ENCODE measurements at places on chromosomes 1 and 21. TPM values are rescaled to one million over a fixed set of nuclear protein-coding genes. Genes with fewer than 3 reads are reported as not detected.

DNA sequence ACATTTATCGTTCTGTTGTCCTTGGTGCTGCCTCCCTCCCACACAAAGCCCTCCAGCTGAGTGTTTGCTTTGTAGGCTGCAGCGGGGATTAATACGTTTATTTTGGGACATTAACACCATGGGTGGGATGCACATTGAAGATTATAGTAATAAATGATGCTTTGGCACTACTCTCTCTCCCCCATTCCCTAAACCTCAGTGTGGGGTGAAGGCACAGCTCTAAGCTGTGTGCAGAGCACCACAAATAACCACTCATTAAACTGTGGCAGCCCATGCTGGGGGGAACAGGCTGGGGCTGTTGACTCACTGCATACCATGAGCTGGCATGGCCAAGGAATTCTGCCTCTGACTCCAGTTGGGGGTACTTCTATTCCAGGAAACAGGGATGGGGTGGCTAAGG is 7.7 kb downstream of the PCP4L1 start:
- no peak for DNase-seq

DNA sequence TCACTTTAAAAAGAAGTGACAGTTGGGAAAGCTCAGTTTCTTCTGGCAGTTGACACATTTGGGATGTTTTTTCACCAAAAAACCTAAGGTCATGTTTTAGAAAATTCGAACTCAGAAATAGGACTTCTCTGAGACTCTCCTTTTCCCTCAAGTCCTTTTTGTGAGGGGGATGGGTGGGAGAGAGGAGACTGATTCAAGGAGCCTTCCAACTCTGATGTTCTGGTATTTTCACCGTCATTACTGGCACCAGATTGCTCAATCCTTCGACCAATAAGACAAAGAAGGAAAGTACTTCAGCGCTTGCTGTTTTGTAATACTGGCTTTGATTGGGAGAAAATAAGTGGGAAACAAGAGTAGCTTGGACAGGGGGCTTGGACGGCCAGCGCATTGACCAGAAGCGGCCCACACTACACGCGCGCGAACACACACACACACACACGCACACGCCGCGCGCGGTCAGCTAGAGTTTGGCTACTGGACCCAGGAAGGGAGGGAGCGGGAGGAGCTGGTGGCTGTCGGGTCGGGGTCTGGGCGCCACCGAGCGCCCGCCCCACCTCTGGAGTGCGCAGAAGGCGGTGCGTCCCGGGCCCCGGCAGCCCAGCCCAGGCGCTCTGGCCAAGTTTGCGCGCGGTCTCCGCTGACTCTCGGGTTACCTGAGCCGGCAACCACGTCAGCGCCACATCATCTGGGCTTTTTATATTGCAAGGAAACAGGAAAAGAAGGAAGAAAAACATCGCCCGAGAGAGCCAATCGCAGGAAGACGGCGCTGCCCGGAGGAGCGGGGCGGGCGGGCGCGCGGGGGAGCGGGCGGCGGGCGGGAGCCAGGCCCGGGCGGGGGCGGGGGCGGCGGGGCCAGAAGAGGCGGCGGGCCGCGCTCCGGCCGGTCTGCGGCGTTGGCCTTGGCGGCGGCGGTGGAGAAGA is at the start of gene KCNK1:
TSS of gene KCNK1 (plus strand) at position 855 of the 921 bp plus-strand sequence. CDS start at position 921, 66 bp downstream.
- peak; percentile 70 for DNase-seq

- DNase-seq: no peak
Measured at GRCh38 chr1:93346421-93346993, 800 bp downstream of the DR1 start.

DNA sequence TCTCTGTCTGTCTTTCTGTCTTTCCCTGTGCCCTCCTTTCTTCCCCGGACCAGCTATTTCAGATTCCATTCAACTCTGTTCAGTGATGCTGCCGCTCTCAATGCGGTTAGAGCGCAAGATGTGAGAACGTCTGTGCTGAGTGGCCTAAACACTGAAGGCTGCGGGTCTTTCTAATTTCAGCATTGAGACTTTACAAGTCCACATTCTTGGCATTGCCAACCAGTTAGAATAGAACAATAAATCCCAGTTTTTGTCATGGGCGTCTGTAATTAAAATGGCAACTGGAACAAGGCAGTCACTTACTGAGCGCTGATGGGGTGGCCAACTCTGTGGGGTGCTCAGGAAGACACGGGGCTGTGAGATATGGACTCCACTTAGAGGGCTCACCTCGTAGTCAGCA is 112.8 kb downstream of the DHRS3 start:
- no peak for DNase-seq

DNA sequence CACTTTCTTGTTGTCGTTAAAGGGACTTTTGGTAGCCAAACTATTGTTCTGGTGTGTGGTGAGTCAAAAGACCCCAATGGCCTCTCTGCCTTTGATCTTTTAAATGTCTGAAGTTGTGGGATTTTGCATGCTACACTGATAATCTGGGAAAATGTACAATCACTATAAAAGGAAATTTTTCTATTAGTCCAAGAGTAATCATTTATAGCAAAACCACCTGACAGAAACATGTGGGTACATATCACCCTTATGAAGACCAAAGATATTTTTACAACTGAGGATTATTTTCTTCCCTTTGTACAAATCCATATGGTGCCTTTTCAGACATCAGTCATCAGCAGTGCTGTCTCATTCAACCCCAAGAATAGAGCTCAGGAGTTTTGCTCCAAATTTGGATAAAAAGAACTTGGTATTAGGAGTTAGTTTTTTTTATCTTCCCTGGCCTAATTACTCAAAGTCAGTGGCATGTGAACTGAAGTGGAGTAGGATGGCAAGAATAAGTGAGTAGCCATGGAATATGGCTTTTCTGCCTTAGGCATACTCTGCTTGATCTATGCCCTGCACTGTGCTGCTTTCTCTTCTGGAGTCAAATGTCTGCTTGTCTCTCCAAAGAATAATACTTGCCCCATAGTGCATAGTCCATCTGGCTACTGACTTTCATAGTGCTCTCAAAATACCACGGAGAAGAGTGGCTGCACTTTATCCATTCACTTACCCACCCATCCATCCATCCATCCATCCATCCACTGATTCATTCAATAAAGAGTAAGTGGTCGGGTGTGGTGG is 13.5 kb downstream of the GREM2 start:
- DNase-seq: no peak

GRCh38 chr1:241724741-241725356 is 72.8 kb downstream of the WDR64 start:
- no peak for DNase-seq

GRCh38 chr1:54163051-54163450 is 10.3 kb upstream of the CDCP2 start:
- DNase-seq: no peak

- DNase-seq: no peak
Measured at GRCh38 chr1:216119600-216119999, 303.6 kb downstream of the USH2A start.

DNA sequence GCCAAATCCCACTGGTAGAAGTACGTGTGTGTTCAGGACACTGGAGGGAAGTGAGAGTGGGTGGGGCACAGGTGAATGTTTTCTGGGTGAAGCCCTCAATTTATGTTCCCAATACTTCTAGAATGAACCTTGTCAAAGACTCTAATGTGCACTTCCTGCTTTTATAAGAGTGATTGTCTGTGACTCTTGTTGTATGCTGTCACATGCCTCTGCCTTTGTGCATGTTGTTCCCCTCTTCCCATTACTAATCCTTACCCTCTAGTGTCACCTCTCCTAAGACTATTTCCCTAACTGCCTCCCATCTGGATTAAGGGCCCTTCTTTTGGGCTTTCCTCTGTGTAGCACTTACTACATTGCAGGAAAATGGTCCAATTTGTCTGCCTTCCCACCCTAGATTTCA is 2.5 kb upstream of the LINGO4 start:
- no peak for DNase-seq

GRCh38 chr1:244843148-244843978 is 7.9 kb downstream of the COX20 start:
- DNase-seq: no peak

GRCh38 chr1:94966033-94966432 is 39.1 kb upstream of the CNN3 start:
- DNase-seq: no peak

- no peak for DNase-seq
Measured at GRCh38 chr1:192817246-192817645, 8.4 kb downstream of the RGS2 start.

GRCh38 chr1:222015686-222016085 is 273.8 kb upstream of the DUSP10 start:
- DNase-seq: no peak

DNA sequence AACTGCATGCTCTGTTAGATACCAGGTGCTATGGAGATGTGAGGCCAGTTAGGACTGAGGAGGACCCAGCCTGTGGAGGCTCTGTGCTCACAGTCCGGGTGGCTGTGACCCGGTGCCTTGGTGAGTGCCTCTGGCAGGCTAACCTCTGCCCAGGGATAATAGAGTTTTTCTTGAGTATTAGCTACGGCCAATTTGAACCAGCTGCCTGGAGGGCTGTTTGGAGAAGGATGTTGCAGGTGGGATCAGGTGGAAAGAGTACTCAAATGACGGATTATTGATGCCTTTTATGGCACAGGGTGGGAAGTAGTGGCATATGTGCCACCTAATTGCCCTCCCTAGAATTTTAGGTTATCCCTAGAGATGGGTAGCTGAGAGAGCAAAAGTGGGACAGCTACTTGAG is 182.7 kb downstream of the GRIK3 start:
- no peak for DNase-seq

GRCh38 chr1:31943546-31944184 is 5.5 kb upstream of the PTP4A2 start:
- DNase-seq: no peak

DNA sequence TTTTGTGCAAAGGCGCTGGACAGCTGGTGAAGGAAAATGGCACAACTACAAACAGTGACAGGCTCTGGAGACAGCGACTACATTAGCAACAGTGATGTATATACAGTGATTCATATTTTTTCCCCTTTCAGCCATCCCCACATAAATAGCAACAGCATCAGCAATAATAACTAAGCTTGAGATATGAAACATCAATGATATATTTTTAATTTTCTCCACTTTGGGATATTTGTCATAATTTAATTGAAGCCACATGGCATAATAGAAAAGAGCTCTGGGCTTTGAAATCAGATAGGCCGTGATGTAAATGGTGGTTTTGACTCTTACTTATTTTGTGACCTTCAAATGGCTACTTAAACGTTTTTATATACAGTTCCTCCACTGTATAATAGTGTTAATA is 764.3 kb upstream of the PRMT6 start:
- no peak for DNase-seq

- no peak for DNase-seq
Measured at GRCh38 chr1:206686478-206687249, 2.0 kb downstream of the MAPKAPK2 start.

GRCh38 chr1:147171399-147172167 is 687 bp downstream of the PRKAB2 start:
- peak; percentile 24 for DNase-seq

DNA sequence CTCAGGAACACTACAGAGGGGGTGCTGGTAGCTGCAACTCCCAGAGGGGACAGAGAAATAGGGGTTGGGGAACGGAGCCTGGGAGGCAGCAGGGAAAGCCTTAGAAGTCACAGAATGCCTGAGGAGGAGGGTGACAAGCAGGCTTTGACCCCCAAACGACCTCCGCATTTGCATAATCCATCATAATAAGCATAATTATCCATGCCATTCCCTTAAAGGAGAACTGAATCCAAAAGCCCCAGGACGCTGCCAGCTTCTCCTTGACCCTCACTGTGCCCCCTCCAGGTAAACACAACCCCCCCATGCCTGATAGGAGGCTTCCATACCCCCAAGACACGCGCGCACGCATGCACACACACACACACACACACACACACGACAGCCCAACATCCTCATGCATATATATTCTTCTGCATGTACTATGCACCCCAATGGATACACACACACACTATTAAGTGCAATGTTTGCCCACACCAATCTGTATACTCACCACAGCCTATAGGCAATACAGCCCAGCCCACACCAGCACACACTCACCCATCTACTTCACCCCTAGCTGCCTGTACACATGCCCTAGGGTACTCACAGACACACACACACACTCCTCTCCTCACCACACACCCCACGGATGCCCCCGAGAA is 27.8 kb downstream of the SDC3 start:
- DNase-seq: no peak

- no peak for DNase-seq
Measured at GRCh38 chr1:26469558-26469957, 2.7 kb upstream of the HMGN2 start.

DNA sequence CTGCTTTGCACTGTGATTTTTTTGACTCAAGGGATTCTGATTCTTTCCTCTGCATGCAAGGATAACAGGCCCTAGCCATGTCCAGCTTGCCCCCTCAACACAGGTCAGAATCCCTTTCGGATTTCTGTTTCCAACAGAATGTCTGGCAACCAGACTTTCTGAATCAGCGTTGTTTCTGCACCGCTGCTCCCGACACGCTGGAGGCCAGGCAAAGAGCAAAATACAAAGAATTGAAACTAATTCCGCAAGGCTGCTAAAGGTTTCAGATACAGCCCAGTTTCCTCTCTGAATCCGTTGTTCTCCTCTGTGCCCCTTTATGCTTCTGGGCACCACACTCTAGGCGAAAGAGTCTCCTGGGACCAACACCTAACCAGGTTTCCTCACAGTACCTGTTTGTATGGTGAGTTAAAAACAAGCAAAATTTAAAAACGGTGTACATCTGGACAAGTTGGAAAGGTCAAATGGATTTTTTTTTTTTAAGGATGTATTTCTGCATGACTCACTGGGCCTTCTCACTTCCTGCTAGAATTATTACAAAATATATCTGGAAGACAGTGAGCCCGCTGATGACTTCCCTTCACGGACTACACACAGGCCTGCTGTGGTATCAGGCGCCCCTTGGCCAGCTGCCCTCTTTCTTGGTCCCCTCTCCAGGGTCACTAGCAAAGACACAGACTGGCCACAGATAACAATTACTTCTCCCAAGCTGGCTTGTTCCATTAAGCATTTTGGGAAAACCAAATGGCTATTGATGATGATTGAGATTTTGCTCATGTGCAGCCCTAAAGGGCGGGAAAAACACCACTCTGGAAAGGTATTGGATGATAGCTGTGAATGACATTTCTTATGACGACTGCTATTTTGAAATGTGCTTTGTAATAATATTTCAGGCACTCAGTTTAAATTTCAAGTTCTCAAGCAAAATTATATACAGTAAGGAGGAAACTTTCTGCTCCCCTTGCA is 118.3 kb downstream of the TGFB2 start:
- no peak for DNase-seq

LIPI gene
- not detected for total RNA-seq

IL23R gene
- not detected for total RNA-seq

DISC1 gene
- total RNA-seq: 18.9 TPM

F13B gene
- total RNA-seq: not detected

CDA gene
- total RNA-seq: 1.3 TPM

ZC3H11A gene
- total RNA-seq: 102 TPM

SERPINC1 gene
- total RNA-seq: not detected

RGS16 gene
- 6.3 TPM for total RNA-seq

IGSF5 gene
- total RNA-seq: 0.73 TPM

C1orf185 gene
- total RNA-seq: not detected

CHI3L1 gene
- total RNA-seq: 638 TPM

All from breast epithelium (tissue), 4 donors.